RPMI7951 (cell line): ENCODE measurements at places on chromosomes 7 and 10. TPM values are rescaled to one million over a fixed set of nuclear protein-coding genes. Genes with fewer than 3 reads are reported as not detected.

NFKB2 gene
- total RNA-seq = 19.9 and 28.9 TPM in 2 replicates

KAZALD1 gene
- total RNA-seq = 8.1 and 11.4 TPM in 2 replicates

GRCh38 chr10:13417459-13418126 is 69.5 kb upstream of the SEPHS1 start:
- DNase-seq = peak; percentile 62

- DNase-seq = no peak
These were observed 57.3 kb downstream of the TCF7L2 start for GRCh38 chr10:113007343-113007771.

- no peak for DNase-seq
These were observed 291.2 kb downstream of the KIF20B start for GRCh38 chr10:89992575-89992974.

DNA sequence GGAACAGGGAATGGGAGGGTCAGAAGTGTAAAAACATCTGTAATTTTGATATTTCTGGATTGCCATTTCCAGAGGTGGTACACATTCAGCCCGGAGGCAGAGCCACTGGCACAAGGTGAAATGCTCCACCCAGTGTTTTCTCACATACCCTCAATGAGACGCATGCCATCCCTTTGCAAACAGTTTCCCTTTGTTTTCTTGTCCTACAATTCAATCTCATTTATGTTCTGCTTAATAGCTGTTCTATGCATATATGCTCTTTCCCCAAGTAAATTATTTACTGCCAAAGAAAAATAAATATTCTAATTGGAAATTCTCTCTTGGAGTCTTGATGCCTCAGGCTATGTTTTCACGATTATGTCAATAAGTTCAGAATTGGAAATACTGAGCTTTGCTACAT is 369.7 kb upstream of the AKR1E2 start:
- no peak for DNase-seq

- peak; percentile 59 for DNase-seq
These were observed 251.7 kb upstream of the MYO3A start for GRCh38 chr10:25682203-25682851.
